ENCODE measurements at places on chromosomes 4 and X.

DNA sequence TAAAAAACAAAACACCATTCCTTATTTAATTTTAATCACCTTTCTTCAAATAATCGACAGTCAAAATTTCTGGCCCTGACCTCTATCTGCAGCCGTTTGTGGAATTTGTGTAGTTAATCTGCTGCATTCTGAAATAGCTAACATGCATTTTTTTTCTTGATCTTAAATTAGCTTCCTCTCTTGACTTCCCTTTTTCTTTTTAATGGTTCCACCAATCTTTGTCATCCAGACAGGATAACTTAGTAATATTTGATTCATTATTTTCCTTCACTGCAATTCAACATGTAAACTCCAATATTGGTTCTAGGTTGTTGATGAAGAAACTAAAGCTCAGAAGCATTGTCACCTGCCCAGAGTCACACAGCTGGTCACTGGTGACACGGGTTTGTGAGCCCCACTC lies 77.3 kb downstream of the ARHGAP10 start:
- no peak for DNase-seq

DNA sequence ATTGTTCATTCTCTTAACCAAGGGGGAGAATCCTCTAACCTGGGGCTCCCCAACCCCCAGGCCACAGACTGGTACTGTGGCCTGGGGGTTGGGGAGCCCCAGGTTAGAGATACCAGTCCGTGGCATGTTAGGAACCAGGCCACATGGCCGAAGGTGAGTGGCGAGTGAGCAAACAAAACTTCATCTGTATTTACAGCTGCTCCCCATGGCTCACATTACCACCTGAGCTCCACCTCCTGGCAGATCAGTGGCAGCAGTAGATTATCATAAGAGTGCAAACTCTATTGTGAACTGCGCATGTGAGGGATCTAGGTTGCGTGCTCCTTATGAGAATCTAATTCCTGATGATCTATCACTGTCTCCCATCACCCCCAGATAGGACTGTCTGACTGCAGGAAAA lies 957.2 kb upstream of the PRKX start:
- DNase-seq, result no peak

- DNase-seq, result no peak
Observed at GRCh38 chr4:107392951-107393350, 327.1 kb downstream of the PAPSS1 start.

DNA sequence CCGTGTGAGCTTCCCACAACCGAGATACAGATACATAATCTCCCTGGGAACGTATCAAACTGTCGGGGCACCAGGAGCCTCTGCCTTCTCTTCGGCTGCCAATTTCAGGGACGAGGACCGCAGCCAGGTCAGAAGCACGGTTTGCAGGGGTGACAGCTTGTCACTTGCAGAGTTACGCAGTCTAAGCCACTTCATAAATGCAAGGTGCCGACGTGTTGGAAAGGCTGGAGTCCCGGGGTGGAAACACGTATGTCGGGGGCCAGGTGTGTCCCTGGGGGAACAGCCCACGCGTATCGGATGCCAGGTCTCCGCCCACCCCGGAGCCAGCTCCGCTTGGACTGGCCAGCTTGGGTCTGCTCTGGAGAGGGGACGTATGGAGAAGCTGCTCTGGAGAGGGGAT lies 76.3 kb upstream of the SHOX start:
- DNase-seq, result no peak

- DNase-seq, result no peak
Observed at GRCh38 chrX:39874202-39874816, 223.4 kb downstream of the BCOR start.

- no peak for DNase-seq
Observed at GRCh38 chr4:26568446-26568994, 15.4 kb upstream of the TBC1D19 start.

DNA sequence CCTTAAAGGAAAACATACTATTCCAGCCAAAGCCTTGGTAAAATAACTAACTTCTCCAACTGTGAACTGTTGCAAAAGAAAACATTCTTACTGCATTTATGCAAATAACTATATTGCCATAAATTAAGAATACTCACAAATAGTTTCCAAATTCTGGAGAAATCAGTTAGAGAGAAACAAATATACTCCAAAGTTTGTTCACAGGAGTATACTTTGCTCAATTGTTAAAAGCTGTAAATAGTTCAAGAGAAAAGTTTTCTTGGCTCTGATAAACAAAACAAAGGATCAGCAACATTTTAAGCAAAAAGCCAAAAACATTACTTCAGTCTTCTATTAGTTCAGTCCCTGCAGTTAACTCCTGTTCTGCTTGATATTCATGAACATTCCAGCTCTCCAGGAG lies 83.0 kb downstream of the EIF4E start:
- no peak for DNase-seq

DNA sequence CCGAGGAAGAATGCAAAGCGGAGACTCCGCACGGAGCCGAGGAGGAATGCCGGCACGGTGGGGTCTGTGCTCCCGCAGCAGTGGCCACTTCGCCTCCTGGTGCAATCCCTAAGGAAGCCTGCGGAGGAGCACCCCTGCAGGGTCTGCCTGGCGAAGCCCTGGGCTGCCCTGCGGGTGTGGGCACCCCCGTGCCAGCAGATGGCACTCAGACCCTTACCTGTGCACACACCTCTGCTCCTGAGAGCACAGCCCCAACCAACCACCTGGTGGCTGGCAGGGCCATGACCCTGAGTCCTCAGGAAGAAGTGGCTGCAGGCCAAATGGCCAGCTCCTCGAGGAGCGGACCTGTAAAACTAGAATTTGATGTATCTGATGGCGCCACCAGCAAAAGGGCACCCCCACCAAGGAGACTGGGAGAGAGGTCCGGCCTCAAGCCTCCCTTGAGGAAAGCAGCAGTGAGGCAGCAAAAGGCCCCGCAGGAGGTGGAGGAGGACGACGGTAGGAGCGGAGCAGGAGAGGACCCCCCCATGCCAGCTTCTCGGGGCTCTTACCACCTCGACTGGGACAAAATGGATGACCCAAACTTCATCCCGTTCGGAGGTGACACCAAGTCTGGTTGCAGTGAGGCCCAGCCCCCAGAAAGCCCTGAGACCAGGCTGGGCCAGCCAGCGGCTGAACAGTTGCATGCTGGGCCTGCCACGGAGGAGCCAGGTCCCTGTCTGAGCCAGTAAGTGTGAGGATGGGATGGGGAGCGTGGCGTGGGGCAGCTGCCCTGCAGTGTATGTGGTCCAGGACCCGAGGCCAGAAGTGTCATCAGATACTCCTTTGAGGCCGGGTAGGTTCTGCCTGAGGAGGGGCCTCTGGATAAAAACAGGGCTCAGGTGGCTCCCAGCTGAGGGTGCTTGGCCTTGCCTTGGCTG lies 7.0 kb downstream of the TACC3 start:
- DNase-seq, result no peak

GRCh38 chrX:31233941-31234496 lies 162.2 kb upstream of the FTHL17 start:
- DNase-seq, result no peak

DNA sequence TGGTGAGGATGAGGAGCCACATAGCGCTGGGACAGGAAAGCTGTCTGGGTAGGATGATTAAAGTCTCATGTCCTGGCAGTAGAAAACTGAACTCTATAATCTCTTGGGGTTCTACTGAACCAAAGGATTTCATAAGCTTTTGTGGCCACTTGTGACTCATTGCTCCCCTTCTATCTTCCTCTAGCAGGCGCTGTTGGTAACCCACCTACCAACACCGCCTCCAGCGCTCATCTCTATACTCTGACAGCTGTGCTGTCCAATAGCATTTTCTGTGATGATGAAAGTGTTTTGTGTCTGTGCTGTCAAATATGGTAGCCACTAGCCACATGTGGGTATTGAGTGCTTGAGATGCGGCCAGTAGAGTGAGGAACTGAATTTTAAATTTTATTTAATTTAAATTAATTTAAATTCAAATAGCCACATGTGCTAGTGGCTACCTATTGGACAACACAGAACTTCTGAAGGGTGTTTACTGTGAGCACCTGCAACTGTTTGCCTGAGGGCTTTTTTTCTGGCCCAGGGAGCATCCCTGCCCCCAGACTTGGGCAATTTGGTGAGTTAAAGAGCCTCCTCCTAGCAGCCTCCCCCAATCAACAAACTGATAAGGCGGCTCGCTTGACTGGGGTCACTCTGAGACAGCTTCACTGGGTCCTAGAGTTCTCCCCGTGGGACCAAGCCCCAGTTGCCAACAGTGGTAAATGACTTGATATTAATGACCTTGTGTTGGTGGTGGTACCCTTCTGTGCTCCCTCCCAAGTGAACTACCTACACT lies 169.2 kb upstream of the ATP6AP2 start:
- no peak for DNase-seq

- no peak for DNase-seq
Observed at GRCh38 chrX:53458082-53458481, 23.9 kb upstream of the HSD17B10 start.

- no peak for DNase-seq
Observed at GRCh38 chr4:184949020-184949419, 69.3 kb upstream of the HELT start.

- no peak for DNase-seq
Observed at GRCh38 chr4:8539661-8540060, 40.5 kb upstream of the GPR78 start.

GRCh38 chrX:47936224-47936939 lies 67.4 kb downstream of the ZNF182 start:
- DNase-seq, result no peak

DNA sequence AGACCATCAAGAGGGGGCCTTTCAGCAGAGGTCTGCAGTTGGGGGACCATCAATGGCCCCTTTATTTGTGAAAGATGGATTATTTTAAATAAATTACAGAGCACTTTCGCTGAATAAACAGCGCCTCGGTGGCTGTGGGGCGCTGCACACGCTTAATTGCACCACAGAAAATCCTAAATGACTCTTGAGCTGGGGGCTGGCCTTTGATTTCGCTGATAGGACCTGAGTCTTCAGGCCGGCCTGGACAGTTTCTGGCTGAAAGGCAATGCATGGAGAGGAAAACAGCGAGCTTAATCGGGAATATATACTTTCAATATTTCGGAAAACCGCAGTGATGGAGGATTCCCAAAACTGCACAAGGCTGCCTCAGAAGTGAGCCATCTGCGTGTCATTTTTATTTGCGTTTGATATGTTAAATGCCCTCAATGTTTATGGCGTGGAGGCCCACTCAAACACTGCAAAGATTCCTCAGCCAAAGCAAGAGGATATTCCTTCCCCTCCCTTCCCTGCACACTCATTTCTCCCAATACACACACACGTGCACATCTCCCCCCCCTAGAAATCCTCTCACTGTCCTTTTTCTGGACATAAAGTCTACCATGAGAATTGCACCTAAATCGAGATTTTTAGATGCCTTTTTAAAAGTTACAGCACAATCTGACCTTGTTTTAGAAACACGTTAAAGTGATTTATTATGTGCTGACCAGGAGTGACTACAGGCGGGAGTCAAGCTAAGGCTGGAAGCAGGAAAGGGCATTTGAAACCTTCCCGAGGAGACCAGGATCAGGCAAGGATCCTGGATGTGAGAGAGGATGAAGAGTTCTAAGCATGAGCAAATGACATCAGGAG lies 340.7 kb downstream of the RAB28 start:
- no peak for DNase-seq

DNA sequence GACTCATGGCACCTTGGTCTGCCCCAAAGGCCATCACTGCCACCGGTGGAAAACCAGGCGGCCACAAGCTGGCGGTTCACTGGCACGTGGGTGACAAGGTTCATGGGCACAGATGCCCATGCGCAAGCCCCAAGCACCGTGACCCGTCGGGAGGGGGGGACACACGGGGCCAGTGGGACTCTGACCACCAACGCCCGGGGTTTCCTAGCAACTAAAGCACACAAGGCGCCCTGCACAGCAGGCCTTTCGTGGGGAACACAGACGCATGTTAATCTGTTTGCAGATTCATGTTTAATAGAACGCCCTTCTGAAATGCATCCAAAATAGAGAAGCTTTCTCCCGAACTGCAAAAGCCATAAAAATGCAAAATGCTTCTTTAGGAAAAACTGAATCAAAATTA lies 43.9 kb downstream of the FAM53A start:
- DNase-seq, result no peak

GRCh38 chrX:129144172-129145038 lies 378.9 kb downstream of the SMARCA1 start:
- no peak for DNase-seq

- DNase-seq, result no peak
Observed at GRCh38 chr4:127491571-127491970, 141.2 kb upstream of the INTU start.

- no peak for DNase-seq
Observed at GRCh38 chr4:144714166-144714565, 68.2 kb downstream of the HHIP start.

GRCh38 chrX:48719958-48720357 lies 23.4 kb downstream of the SUV39H1 start:
- DNase-seq, result no peak

DNA sequence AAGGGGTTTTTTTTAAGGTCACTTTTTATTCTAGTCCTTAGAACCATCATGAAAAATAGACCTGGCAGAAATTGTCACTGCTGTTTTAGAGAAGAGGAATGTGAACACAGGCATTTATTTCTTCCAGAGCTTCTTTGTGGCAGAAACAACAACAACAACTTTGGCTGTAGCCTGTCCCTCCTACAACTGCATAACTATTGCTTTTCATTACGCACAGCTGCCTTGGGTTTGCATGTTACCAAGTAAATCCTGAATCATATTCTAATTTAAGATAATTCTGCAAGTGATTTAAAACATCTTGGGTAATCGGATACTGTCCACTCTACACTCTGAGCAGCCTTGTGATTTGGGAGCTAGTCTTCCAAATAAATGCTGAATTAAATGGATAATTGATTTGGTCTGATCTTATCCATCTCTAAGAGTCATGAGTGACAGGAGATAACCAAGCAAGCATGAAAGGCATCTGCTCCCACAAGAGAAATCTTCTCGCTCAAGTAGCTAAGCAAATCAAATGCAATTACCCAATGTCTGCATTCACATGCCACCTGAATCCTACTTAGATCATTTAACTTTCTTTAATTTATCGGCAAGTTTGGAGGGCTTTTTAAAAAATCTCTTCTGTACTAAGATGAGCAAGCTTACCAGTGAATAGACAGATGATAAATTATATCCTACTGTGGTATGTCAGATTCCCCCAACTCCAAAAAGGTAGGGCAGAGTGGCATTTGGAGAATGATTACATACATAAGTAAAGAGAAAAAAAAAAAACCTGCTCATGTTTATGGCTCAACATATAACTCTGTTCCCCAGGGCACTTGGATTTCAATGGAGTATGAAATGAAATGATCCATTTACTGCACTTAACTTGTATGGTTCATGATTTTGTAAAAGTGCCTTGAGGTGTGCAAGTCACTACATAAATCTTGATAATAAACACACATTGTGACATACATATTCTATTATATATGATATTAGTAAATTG lies 73.6 kb downstream of the EGF start:
- DNase-seq, result no peak

DNA sequence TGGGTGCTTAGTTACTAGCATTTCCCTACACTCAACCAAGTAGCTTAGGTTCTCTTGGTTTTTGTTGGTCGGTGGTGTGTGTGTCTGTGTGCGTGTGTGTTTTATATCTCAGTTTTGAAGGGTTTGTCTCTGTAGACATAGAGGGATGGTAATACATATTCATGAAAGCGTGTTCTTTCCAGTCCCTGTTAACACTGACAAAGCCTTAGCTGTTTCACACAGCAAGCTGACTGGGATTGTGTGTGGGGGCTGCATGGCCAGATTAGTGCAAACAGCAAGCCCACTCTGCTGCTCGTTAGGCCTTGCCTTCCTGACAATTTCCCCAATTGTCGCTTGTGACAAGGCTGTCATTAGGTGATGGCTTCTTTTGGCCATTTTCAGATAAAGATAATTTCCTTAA lies 43.9 kb downstream of the ALPK1 start:
- no peak for DNase-seq
